NCI-H2081 treated with DMSO at 0.1 percent for 48 hours (cell line): ENCODE measurements at places on chromosomes 13 and 19.

DNA sequence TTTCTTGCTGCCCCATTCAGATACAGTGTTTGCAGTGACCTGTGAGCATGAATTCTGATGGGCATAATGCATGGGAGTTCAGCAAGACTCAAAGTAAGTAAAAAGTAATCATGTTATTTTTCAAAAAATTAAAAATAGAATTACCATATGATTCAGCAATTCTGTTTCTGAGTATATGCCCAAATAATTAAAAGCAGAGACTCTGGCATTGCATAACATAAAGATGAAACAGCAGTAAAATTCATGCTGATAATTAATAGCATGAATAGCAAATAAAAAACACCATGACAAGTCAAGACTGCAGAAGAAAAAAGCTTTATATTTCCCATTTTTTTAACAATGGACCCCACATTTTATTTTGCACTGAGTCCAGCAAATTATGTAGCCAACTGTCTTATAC, 21.3 kb downstream of the RNF6 start:
- DNase-seq = no peak

DNA sequence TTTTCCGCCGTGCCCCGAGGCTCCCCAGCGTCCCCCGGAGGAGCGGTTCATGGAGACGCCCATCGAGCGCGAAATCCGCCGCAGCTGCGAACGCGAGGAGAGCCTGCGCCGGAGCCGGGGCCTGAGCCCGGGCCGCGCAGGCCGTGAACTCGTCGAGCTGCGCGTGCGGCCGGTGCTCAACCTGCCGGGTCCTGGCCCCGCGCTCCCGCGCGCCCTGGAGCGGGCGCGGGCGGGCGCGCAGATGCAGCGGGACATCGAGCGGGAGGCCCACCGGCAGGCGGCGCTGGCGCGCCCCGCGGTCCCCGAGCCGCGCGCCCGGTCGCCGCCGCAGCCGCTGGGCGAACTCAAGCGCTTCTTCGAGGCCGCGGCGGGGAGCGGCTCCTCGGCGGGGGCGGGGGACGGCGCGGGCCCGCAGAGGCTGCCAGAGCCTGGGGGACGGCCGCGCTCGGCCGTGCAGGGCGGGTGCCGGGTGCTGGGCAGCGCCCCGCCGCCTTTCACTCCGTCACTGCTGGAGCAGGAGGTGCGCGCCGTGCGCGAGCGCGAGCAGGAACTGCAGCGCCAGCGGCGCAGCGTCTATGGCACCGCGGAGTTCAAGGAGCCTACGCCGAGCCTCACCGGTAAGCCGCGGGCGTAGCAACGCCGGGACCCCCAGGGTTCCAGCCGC, 807 bp downstream of the MISP3 start:
- DNase-seq = no peak

- DNase-seq = no peak
These were observed 86.7 kb upstream of the TPP2 start for GRCh38 chr13:102510072-102510471.

DNA sequence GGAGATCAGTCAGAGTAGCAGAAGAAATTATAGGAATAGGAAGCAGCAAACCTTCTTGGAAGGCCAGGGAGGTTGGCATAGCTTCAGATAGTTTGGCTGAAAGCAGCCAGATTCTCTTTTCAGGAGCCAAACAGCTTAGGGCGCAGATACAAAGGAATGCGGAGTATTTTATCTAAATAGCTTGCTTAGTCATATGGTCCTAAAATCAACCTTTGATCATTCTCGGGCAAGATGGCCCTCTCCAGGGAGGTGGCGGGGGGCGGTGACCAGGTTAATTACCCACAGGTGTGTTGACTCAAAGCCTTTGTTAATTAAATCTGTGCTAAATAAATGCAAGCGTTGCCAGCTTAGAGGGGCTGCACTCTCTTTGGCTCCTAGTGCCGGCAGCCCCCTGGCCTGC, 12.5 kb upstream of the NCR1 start:
- no peak for DNase-seq

GRCh38 chr13:41460930-41461329, 3.6 kb downstream of the RGCC start:
- no peak for DNase-seq

DNA sequence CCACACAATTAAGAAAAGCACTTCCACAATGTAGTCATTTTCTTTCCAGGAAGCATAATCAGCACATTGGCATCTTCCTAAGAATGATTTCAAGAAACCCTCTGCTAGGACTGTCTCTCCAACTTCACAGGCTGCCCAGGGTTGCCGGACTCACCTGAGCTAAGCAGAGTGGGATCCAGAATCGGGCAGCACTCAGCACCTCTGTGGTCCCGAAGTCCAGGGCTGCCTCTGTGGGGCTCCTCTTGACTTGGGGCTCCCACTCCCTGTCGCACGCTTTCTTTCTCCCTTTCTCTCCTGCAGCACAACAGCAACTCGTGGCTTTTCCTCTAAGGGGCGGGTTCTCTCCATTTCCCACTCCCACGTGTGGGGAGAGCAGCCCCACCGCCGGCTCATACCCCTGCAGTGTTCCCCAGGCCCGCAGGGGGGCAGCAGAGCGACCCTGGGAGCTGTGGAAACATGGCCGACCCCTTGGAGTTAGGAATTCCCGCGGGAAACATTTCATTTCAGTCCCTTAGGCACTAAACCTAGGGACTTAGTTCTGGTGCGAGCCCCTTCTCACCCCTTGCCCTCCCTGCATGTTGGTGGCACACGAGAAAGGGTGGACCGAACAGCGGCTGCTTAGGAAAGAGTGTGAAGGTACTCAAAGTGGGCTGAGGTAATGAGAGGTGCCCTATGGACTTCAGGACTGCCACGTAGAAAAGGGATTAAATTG, at the start of gene TMEM272:
Gene TMEM272 (minus strand): TSS at position 316 of the 712 bp plus-strand sequence. CDS start 6,647 bp downstream, outside the sequence.
- no peak for DNase-seq
